CD8-positive, alpha-beta T cell (primary cell): ENCODE measurements at places on chromosomes 16 and 17.
A peak's percentile ranks its signal among the peaks of the same experiment; 100 is the strongest.

DNA sequence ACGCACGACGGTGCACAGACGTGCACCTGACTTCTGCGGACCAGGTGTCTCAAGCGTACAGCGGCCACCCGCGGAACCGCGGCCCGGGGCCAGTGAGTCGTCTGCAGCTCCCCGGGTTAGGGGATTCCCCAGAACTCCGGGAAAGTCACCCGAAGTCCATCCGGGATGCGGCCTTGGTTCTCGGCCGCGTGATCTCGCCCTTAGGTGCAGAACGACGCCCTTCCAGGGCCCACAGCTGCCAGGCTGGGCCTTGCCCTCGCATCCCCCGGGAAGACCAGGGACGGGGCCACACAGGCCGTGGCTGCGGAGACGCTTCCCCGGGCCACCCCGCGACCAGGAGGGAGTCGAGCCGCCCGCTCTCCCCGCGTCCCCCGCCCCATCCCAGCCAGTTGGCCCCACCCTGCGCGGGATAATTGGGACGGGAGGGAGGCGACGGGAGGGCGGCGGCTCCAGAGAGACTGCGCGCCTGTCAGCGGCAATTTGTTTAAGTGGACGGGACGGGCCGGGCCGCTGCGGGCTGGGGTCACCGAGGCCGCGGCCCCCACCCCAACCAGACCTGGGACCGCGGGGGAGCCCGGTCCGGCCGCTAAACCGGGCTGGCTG is 3.6 kb upstream of the TBX2 start:
- DNase-seq: no peak

DNA sequence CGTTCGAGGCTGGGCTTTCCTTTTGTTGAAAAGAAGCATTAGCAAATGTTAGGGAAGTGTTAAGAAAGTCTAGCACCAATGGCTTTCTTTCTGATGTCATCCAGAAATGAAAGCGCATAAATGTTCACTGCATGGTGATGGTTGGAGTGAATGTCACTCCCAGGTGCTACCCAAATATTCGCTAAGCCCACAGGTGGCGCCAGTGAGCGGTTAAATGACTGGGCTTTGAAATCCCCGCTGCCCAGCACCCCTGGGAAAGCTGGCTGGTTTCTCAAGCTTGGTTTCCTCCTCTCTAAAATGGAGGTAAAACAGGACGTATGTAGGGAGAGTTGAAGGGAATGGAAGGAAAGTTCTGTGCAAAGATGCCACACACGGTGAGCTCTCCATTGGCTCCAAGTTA is 104.4 kb downstream of the IRX5 start:
- no peak for DNase-seq

- no peak for DNase-seq
These were observed 922 bp upstream of the MRPL58 start for GRCh38 chr17:75011401-75012095.

GRCh38 chr16:57213462-57213861 is 27.3 kb downstream of the RSPRY1 start:
- no peak for DNase-seq

GRCh38 chr17:41738077-41738800 is 3.8 kb upstream of the HAP1 start:
- peak; percentile 57 for DNase-seq

DNA sequence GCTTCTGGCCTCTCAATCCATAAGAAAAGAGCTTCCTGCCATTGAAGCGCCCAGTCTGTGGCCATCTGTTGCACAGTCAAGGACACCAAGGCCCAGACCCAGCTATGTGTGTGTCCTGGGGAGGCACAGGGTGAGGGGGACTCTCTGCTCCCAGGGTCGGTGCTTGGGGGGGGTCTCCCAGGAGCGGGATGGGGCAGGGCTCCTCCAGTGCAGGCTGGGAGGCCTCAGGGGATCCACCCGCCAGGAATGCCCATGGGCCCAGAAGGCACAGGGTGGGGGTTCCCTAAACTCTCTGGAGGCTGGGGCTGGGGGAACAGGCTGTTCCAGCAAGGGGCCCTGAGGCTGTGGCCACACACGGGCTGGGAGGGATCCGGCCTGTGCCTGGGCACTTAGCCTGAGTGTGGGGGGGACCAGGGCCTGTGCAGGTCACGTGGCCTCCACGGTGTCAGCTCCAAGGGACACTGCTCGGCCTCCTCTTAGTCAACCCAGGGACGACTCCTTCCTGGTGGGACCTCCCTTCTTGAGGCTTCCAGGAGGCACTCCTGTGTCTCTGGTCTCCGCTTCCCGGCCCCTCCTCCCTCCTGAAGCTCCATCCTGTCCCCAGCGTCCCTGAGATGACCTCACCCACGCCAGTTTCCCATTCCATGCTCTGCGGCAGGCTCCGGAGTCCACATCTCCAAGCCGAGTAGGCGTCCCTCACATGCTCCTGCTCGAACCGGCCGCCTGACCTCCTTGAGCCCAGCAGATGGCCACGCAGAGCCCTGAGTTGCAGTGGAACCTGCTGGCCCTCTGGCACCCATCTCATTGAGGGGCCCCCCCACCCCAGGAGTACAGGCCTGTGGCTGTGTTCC is 23.1 kb upstream of the BAHCC1 start:
- no peak for DNase-seq

DNA sequence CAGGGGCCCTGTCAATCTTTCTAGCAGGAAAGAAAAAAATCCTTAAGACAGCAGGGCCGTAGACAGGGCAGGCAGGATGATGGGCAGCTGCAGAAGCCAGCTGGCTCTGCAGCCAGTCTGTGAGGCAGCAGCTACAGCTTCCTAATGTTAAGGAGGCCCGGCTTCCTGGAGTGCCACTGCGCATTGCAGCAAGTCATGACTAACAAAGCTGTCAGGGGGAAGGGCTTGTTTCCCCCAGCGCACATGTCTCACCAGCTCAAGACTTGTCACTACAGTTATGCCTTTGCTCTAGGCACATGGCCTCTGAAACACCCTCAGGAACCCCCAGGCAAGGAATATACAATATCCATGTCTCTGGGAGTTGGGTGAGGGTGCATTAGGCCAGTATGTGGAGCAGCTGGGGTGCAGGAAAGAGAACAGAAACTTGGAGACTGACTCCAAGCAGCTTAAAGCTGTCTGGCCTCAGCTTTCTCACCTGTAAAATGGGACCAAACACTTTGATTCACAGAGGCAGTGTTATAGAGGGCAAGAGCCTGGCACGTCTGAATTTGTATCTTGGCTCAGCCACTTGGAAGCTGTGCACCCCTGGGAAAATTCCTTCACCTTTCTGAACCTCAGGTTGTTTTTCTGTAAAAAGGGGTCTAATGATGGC is 220.0 kb downstream of the HAPSTR1 start:
- DNase-seq: no peak

GRCh38 chr17:63099425-63099824 is 133.4 kb downstream of the TANC2 start:
- DNase-seq: no peak

DNA sequence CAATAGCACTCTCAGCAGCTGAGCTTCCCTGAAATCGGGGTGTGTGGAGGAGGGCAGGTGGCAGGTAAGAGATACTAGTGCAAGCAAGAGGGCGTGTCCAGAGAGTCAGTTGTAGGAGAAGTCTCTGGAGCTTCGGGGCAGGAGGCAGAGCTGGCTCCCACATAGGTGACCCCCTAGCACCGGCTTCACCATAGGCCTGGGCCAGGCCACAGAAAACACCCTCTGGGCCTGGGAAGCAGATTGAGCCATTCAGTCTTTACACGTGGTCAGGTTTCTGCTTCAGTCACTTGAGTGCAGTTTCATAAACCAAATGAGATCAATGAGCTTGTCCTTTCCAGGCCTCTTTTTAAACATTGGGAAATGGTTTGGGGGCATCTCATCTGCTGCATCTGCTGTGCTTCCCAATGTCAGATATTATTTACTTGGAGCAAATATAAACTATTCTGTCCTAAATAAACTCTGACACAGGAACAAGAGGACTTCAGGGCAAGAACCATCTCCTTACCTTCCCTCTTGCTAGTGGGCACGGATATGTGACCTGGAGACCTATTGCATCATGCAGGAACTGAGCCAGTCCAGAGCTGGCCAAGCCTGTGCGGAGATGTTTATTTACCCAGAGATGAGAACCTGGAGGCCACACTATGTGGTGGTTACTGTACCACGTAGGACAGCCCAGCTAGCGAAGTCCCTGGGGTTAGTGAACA is 16.1 kb downstream of the CCR7 start:
- DNase-seq: no peak

- no peak for DNase-seq
These were observed 975 bp downstream of the SNX29 start for GRCh38 chr16:11977376-11978041.
